ENCODE measurements at places on chromosomes 7 and 10.
A peak's percentile ranks its signal among the peaks of the same experiment; 100 is the strongest.

DNA sequence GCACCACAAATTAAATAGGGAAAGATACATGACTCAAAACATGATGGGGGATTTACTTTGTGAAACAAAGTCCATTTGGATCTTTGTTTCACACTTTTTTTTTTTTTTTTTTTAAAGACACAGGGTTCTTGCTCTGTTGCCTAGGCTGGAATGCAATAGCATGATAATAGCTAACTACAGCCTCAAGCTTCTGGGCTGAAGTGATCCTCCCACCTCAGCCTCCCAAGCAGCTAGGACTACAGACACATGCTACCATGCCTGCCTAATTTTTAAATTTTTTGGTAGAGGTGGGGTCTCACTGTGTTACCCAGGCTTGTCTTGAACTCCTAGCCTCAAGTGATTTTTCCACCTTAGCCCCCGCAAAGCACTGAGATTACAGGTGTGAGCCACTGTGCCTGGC lies 172.6 kb upstream of the KLF14 start:
- no peak for DNase-seq

DNA sequence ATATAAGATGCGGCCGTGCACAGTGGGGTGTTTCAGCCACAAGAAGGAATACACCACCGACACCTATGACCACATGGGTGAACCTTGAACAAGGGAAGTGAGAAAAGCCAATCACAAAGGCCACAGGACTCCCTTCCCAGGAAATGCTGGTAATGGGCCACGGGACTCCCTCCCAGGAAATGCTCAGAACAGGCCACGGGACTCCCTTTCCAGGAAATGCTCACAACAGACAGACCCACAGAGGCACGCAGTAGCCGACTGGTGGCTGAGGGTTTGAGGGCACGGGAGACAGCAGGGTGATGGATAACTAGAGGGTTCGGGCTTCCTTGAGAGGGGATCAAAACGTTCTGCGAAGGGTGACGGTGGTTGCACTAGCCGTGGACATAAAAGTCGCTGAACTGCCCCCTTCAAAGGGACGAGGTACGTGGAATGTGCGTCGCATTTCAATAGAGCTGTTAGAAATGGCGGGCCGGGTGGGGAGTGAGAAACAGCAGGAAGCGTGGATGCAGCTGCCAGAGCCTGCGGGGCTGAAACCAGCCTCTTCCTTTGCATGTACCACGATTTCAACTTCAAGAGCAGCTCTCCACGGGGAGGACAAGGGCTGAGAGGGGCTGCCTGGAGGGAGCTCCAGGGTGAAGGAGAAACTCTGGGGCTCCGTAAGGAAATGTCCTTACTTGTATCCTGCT lies 274.0 kb downstream of the ELFN1 start:
- no peak for DNase-seq

DNA sequence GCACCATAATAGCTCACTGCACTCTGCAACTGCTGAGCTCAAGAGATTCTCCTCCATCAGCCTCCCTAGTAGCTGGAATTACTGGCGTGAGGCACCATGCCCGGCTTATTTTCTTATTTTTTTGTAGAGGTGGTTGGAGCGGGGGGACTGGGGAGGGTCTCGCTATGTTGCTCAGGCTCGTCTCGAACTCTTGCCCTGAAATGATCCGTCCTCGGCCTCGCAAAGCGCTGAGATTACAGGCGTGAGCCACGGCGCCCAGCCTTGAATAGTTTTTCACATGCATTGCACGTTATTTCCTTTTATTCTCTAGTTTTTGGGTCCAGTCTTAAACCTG lies 526 bp upstream of the LAMTOR4 start:
- DNase-seq, result no peak

DNA sequence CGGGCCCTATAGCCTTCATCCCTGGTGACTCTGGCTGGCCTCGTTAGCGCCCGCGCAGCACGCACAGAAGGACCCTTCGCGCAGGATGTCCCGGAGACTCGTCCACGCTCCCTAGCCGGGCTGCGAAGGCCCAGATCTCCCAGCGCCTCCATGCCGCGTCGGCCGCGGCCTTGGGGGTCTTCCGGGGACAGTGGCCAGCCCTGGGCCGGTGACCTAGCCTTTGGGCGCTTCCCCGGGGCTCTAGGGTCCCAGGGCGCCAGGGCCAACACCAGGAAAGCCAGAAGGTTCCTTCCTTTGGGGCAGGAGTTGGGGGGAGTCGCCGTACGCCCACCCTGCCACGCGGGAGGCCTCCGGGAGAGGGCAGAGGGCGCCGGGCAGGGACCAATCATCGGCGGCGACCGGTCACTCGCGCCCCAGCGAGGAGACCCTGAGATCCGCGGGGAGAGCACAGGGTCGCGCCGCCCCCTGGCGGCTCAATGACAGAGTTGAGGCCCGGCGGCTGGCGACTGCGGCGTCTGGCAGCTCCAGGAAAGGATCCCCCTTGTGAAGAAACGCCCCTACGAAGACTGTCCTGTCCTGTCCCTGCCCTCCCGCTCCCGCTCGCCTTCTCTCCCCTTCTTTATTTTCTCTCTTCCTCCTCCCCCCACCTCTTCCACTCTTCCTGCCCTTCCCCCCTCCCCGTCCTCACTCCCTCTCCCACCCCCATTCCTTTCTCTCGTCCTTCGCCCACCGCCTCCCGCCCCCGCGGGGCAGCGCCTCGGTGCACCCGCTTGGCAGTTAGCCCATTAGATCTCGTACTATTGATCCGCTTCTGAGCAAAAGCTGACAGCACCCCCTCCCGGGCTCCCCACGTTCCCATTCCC lies 62.3 kb upstream of the LBX1 start:
- peak; percentile 23 for DNase-seq

DNA sequence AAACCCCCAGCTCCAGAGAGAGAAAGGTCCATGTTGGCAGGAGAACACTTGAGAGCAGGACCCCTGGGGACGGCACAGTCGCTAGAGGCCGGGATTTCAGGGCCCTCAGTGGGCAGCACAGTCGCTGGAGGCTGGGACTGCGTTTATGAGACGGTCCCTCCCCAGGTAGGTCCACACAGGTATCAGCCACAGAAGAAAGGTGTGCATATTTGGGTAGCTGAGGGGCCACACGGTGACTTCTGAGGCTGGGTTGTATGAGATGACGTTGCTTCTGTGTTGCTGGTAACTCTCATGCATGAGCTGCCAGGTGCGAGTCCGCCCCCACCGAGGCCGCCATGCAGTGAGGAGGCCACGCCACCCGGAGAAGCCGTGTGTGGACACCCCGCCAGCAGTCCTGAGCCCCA lies 56.9 kb upstream of the PPP2R2D start:
- DNase-seq, result no peak

All from mucosa of gallbladder (tissue), 1 donor.